SK-N-DZ (cell line): ENCODE measurements at places on chromosomes 12 and 14.

GRCh38 chr14:54252072-54252730, 144.6 kb upstream of the CDKN3 start:
- DNase-seq = no peak

- DNase-seq = no peak
These were observed 20.5 kb downstream of the NPC2 start for GRCh38 chr14:74472601-74473000.

DNA sequence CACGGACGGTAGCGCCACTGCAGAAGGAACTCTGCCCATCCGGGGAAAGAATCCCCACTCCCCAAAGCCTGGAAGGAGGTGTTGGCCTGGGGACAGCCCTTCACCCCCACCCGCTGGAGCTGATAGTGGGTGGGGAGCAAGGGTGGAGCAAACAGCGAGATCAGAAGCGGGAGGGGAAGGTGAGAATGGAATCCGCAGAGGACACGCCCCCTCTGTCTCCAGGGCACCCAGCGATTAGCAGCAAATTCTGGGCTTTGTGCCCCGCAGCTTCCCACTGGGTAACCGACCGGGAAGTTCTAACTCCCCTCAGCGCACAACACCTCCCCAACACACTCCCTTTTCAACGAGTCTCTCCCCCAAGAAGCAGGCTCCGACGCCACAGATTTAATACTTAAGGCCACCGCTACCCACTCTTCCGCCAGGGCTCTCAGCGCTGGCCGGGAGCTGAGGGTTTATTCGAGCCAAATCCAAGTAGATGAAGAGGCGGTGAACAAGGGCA, 1.4 kb downstream of the SLC25A29 start:
- DNase-seq = no peak

GRCh38 chr14:26602902-26603301, 5.1 kb upstream of the NOVA1 start:
- DNase-seq = no peak

- no peak for DNase-seq
These were observed 58.2 kb downstream of the SAMD4A start for GRCh38 chr14:54625112-54625511.

GRCh38 chr12:57591782-57592325, 862 bp downstream of the PIP4K2C start:
- no peak for DNase-seq

DNA sequence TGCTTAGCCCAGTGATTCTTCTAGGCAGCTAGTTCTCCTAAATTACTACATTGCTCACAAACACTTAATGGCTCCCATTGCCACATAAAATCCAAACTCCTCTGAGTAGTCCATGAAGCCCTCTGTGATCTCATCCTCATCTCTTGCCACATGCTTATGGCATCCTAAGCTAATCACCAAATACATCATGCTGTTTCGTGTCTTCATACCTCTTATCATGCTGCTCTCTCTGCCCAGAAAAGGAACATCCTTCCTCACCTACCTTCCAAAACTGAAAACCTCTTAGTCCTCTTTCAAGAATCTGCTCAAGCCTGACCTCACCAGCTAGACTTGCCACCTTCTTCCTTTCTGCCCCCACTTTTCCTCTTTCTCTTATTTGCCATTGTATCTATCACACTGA, 108.5 kb downstream of the DUSP6 start:
- no peak for DNase-seq

DNA sequence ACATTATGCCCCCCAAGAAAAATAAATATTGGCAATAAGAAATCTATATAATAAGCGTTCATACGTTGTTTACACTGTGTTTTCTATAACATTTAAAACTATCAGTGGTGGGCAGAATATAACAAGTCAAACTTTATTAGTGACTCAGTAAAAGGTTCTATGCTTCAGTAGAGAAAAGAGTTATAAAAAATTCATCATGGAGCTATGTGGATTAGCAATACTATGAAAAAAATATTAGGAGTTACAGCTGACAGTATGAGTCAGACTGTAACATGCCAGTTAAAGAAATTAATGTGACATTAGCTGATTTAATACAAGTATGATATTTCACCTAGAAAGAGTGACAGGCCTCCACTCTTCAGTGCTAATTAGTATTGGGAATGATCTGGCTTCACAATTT, 125.1 kb upstream of the GARIN6 start:
- DNase-seq = no peak

DNA sequence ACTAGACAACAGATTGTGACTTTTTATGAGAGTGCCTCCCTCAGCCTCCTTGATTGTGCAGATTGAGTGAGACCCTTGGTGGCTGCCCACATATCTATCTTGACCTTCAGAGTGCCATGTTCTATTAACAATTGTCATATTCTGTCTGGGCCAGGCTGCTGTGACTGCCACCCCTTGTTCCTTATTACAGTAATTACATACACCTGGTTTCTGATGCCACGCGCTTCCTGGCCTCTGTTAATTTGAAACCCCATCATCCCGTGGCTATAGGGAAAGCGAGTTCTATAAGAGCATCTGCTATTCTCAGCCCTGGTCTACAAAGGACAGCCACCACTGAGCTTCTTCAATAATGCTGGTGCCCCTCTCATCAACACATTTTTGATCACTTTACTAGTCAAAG, 228.7 kb downstream of the PCNX1 start:
- DNase-seq = no peak
